DMS 273 treated with DMSO at 0.1 percent for 48 hours (cell line): ENCODE measurements at places on chromosomes 5 and 9.

DNA sequence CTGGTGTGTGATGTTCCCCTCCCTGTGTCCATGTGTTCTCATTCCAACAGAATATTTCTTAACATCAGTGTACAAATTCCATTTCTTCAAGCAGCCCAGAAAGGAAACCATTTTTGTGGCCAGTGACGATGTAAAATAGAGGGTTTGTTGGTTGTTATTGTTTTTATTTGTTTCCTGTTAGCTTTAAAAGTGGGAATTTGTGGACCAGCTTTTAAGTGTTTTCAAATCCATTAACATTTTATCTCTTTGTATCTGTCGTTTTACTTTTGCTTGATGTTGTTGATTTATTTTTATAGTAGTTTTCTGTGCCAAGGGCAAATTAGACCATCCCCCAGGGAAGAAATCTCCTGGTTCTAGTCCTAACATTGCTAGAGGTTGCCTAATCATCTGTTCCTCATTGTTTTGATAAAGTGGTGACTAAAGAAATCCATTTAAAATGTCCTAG lies 100.0 kb downstream of the GDNF start:
- no peak for DNase-seq

- no peak for DNase-seq
These were observed 5.6 kb downstream of the MEIKIN start for GRCh38 chr5:131939690-131940345.

DNA sequence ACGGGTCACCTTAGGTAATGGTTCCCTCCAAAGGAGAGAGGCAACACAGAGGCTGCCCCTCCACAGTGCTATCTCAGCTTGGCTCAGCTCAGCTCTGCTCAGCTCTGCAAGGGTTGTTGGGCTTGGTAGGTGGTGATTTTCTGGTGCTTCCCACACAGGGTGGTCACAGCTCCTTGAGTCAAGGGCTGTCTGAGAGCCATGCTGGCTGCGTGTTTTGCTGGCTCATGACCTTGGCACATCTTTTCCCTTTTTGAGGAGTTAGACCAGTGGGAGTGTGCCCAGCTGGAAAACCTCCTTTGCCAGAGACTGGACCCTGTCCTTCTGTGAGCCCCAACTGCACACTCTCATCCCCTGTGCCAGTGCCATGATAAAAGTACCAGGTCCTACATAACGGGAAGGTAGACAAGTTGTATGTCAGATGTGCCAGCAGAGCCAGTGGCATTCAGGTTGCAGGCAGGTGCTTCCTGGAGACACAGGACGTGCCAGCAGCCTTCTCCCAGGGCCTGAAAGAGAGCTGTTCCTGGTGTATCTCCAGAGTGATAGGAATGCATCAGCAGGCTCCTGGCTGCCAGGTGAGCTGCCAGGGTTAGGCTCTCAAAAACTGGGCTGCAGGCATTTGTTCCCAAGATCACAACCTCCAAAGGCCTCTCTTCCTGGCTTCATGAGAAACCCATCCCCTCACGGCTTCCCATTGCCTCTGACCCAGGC lies 118.6 kb upstream of the CXCL14 start:
- DNase-seq, result no peak

- DNase-seq, result peak; percentile 15
These were observed 61.4 kb downstream of the UGCG start for GRCh38 chr9:111957856-111958631.

GRCh38 chr5:74631081-74631953 lies 9.2 kb downstream of the ENC1 start:
- no peak for DNase-seq

GRCh38 chr9:224026-224425 lies 9.4 kb downstream of the DOCK8 start:
- DNase-seq, result no peak

DNA sequence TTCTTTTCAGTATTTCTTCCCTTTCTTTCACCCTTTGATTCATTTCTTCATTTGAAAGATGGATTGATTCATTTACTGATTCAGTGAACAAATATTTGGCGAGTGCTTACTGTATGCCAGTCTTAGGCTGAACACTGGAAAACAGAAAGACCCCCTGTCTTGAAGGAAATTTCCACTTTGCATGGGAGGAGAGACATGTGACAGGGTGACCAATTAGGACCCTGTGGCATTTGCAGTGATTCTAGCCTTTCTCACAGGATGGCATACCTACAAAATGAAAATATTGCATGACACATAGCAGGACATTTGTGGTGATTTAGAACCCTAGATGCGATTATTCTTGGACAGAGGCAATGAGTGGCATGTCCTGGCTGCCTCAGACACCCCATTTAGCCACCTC lies 407.2 kb upstream of the SGCD start:
- DNase-seq, result no peak

GRCh38 chr5:6548756-6549285 lies 84.0 kb downstream of the NSUN2 start:
- no peak for DNase-seq

- DNase-seq, result no peak
These were observed 1293.9 kb upstream of the CDH6 start for GRCh38 chr5:29899583-29899982.
